ENCODE measurements at places on chromosomes 7 and 10. TPM values are rescaled to one million over a fixed set of nuclear protein-coding genes. Genes with fewer than 3 reads are reported as not detected.

- DNase-seq: no peak
Observed at GRCh38 chr7:86181474-86181873, 462.2 kb upstream of the GRM3 start.

GRCh38 chr7:73626814-73627213 lies 2.5 kb upstream of the MLXIPL start:
- no peak for DNase-seq

GRCh38 chr10:72729528-72729927 lies 37.6 kb downstream of the MCU start:
- no peak for DNase-seq

DNA sequence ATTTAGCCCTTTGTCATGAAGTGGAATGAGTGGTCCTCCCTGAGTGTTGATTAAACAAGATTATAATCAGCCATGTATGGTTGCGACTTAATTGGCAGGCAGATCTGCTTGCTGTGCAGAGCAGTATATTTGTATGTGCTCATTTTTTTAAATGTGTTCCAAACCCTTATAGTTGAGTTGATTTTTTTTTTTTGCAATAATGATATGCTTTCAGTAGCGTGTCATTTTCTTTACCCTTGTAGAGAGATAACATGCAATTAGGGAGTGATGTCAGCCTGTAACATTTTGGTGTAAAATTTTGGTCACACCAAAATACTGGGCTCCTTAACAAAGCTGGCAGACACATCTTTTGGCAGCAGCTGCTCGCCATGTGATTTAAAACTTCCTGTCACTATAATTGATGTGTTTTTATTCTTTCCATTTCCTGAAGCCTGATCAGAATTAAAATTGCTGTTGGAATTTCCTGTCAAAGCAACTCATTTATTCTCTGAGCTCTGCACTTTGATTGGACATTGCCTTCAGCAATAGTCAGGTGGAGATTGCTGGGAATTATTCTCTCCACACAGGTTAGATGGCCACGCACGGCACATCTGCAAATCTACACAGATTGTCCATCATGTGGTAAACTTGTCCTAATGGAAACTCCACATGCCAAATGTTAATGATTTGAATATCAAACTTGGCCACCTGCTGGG lies 125.3 kb downstream of the DYNC1I1 start:
- no peak for DNase-seq

GRCh38 chr10:81957976-81958375 lies 83.0 kb downstream of the NRG3 start:
- DNase-seq: no peak

DNA sequence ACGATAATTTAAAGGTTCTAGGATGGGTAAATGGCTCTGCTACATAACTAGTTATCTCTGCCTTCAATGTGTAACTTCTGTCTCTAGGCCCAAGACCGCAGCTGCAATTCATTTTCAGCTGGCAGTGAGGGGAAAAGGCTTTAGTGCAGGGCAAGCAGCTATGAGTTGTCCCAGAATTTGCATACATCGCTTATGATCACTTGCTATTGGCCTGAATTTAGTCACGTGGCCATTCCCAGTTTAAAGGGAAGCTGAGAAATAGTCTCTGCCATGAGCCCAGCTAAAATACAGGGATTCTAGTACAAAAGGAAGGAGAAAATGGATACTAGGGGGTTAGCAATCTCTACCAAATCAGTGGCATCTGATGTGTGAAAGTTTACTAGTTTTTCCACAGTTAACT lies 145.8 kb upstream of the IMMP2L start:
- DNase-seq: no peak

GRCh38 chr10:118449521-118449920 lies 107.4 kb upstream of the FAM204A start:
- no peak for DNase-seq

GRCh38 chr7:5627745-5628547 lies 153.5 kb downstream of the RNF216 start:
- no peak for DNase-seq

GRCh38 chr7:118000480-118001202 lies 127.4 kb upstream of the CTTNBP2 start:
- DNase-seq: no peak

The ZNHIT1 gene
- total RNA-seq: 59.9 TPM

The SLC39A12 gene
- total RNA-seq: not detected

The TMEM130 gene
- total RNA-seq: not detected

The ACTL6B gene
- not detected for total RNA-seq

The HOXA1 gene
- total RNA-seq: 0.70 TPM

The HTR5A gene
- total RNA-seq: not detected

Measured in activated CD4-positive, alpha-beta memory T cell treated with anti-CD3 and anti-CD28 coated beads, Interleukin-2, amount 10 ng/mL, durations not matched to agents 7 days and 5 days (primary cell).